ENCODE measurements at places on chromosomes 7 and 10. TPM values are rescaled to one million over a fixed set of nuclear protein-coding genes. Genes with fewer than 3 reads are reported as not detected.

DNA sequence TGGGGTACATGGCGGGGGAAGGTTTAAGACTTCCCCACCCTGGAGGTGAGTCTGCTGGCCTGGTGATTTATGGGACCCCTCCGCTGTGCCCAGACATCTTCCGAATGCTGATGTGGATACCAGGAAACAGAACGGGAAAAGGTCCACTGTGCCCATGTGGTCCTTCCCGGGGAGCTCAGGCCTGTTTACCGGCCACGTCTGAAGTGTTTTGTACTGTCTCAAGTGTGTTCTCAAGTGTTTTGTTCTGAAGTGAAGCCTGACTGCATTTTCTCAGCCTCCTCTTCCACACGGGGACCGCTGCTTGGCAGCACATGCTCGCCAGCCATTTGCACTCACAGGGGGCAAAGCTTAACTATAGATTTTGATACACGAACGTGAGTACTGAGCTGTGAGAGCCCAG, 127.2 kb downstream of the TEX36 start:
- no peak for DNase-seq

DNA sequence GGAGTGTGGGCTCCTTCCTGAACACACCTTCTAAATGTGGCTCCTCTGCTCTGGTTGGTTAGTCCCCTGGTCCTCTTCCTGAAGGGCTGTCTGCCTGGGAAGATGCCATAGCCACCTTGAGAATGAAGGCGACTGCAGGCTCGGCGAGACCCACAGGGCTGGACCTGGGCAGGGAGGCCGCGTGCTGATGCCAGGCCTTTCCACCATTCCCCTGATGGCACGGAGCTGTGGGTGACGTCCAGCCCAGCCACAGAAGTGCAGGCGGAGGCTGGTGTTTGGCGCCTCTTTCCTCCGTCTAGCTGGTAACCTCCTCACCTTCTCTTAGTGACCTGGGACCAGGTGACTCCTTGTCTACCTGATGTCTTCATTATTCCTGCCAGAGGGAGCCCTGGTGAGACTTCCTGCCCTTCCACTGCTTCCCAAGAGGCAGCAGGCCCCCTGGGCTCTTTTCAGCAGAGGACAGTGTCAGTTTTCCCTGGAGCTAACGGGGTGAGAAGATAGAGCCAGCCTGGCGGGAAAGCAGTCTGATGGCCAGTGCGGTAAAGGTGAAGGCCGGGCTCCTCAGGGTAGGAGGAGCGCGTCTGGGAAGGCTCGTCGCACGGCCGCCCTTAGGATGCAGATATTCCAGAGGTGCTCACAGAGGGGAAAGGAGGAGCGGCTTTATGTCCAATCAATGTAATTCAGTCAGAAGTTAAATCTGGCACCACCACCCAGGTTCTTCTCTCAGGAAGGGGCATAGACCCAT, 34.9 kb downstream of the GBX1 start:
- no peak for DNase-seq

DNA sequence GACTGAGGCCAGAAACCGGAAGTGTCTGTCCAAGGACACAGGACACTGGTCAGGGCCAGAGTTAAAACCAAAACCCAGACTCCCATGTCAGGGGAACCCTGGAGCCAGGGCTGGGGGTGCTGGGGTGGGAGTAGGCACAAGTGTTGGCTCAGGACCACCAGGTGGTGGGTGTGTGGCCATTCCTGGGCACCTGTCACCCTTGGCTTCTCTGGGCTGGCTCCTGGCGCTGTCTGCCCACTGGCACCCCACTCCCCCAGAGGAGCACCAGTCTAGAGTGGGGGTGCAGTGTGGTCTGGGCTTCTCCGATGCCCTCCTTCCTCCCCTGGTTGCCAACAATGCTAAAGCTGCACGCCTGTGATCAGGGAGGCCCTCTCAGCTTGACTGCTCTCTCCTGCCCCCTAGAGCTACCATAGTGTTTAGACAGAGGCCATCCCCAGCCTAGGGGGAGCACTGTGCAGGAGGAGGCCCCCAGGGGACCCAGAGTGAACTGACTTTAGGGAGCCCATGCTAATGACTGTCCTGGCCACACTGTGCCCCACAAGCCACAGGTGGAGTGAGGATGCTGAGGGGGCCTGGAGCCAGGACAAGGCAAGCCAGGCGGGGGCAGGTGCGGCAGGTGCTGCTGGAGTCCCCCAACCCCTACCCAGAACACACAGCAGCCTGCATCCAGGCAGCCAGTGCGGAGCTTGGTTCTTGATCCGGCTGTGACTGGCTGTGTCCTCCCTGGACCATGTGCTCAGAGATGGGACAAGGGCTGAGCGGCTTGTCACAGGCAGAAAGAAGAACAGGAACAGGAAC, 11.0 kb downstream of the RASGEF1A start:
- peak; percentile 60 for DNase-seq

- no peak for DNase-seq
Observed at GRCh38 chr10:110137142-110137545, 70.3 kb upstream of the MXI1 start.

GRCh38 chr10:95280637-95281036, 10.2 kb downstream of the PDLIM1 start:
- no peak for DNase-seq

- DNase-seq: no peak
Observed at GRCh38 chr10:102409604-102410428, 8.8 kb downstream of the PSD start.

GRCh38 chr7:17385612-17386011, 87.2 kb downstream of the AHR start:
- no peak for DNase-seq

DNA sequence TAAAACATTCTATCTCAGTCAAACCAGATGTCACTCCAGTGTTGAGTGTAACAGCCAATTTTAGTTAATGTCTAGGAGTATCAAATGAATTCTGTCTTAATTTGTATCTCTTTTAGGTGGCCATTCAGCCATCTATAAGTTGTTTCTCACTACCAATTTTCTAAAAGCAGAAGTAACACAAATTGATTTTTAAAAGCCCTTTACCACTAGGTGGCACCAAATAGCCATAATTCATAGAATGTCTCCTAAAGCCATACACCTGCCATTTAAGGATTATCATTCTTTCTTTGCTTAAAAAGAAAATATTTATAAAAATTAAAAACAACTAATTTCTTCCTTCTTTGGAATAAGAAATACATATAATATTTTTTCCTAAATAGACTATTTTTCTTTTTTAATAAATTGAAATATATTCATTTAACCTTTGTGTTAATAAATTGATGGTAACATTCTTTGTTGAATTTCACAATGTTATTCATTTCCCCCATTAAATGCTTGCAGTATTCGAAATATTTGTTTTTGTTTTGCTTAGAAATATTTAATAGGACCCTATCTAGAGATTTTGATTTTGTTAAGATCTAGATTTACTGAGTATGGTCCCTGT, 107.8 kb upstream of the PPP1R3A start:
- DNase-seq: no peak

The RTKN2 gene
- not detected for total RNA-seq

The TCAF1 gene
- 30.9 TPM for total RNA-seq

Data from ascending aorta (tissue), 2 donors.